DMS79 treated with DMSO at 0.1 percent for 48 hours (cell line): ENCODE measurements at places on chromosomes 11 and 22.

GRCh38 chr11:76997512-76997911 is 36.7 kb upstream of the B3GNT6 start:
- no peak for DNase-seq

GRCh38 chr11:103013421-103013820 is 57.9 kb upstream of the MMP13 start:
- no peak for DNase-seq

- no peak for DNase-seq
Observed at GRCh38 chr22:21951931-21952465, 650 bp downstream of the PPM1F start.

DNA sequence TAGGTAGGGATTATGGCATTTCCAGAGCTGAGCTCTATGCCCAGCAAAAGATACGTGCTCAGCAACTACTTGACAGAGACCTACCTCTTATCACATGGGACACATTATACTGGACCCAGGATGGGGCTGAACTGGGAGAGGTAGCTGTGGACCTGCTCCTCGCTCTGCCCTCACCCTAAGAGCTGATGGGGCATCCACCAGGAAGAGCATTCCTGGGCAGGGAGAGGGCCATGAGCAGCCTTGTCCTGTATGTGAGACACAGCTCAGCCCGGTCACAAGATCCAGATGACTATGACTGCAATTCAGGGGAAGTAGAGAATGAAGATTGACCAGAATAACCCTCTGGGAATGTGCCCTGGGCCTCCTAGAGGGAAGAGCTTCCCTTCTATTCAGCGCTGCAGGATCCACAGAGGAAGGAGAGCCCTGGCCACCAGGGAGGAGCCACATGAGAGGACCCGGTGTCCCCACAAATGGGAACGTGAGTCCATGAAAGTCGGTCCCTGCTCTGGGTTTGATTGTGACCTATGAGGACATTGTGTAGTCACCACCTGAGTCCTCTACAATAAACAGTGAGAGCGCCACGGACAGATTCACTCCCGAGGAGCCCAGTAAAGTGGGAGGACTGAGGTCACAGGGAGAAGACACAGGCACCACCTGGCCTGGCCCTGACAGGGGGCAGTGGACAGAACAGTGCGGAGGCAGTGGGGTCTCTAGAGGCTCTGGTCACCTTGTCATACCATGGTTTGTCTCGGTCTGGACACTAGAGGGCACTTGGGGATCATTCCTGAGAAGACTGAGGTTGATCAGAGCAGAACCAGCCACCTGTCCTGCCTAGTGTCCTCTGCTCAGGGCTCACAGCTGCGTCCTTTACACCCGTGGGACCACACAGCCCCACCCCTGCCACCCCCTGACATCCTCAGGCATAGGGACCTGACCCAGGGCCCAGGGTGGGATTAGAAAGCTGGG is 99.5 kb downstream of the ZNF280B start:
- DNase-seq: no peak

DNA sequence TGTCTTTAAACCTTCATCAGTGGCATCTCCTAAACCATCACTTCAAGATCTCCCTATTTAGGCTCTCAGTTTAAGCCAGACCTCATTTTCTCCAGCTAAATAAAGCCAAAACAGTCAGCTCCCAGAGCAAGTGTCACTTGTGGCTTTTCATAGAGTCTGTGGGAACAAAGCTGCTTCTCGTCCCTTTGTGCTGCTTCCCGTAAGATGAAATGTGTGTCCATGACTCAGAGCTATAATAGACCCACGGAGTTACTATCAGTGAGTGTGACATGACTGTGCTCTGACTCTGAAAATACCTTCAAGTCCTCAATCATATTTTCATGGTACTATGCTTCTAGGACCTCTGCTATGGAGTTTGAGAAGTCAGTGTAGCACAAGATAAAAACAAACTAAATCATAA is 57.3 kb upstream of the SLN start:
- no peak for DNase-seq
